ENCODE measurements at places on chromosomes 3 and 15.

DNA sequence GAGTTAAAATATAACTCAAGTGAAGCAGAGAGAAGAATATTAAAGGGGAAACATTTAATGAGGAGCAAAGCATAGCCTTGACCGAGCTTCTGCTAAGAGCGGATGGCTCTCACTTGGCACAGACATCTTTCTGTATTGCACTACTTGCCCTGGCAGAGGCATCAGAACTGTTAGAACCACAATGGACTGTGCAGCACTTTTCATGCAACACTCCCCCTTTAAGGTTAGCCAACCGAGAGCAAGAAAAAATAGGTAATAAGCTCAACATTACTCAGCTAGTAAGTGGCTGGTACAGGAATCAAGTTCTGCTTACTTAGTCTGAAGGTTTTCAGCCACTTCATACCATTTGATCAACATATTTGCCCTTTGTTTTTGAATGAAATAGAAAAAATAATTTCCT, 33.7 kb downstream of the CRTC3 start:
- DNase-seq, result no peak

- DNase-seq, result no peak
These were observed 13.5 kb downstream of the KBTBD8 start for GRCh38 chr3:67011414-67012131.

- no peak for DNase-seq
These were observed 1.1 kb upstream of the NPHP3 start for GRCh38 chr3:132723024-132723950.

GRCh38 chr3:31873254-31873820, 107.7 kb downstream of the OSBPL10 start:
- no peak for DNase-seq

GRCh38 chr3:101988596-101988995, 139.3 kb downstream of the NFKBIZ start:
- DNase-seq, result no peak

DNA sequence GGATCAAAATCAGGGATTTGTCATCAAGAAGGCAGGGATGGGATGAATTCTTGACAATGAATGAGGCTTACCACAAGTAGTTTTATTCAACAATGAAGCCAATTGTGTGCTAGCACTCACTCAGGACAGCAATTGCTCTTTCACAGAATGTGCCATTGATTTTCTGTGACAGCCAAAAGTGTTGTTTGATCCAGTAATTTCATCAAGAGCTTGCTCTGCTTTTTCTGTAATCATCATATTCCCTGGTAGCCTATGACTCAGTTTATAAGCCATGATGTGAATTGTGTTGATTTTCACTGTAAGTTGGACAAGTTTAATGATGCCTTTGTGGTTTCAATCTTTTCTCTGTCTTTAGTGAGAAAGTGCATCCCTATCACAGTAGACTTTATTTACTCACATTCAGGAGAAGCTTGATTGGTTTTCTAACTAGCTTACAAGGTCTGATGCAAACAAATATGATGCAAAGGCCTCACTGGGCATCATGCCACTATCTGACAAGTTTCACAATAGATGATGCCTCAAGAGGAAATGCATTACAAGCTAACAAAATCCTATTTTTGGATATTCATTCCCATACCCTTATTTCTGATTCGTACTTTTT, 13.6 kb upstream of the CSRNP1 start:
- no peak for DNase-seq

GRCh38 chr3:32595323-32595722, 24.7 kb upstream of the DYNC1LI1 start:
- no peak for DNase-seq

DNA sequence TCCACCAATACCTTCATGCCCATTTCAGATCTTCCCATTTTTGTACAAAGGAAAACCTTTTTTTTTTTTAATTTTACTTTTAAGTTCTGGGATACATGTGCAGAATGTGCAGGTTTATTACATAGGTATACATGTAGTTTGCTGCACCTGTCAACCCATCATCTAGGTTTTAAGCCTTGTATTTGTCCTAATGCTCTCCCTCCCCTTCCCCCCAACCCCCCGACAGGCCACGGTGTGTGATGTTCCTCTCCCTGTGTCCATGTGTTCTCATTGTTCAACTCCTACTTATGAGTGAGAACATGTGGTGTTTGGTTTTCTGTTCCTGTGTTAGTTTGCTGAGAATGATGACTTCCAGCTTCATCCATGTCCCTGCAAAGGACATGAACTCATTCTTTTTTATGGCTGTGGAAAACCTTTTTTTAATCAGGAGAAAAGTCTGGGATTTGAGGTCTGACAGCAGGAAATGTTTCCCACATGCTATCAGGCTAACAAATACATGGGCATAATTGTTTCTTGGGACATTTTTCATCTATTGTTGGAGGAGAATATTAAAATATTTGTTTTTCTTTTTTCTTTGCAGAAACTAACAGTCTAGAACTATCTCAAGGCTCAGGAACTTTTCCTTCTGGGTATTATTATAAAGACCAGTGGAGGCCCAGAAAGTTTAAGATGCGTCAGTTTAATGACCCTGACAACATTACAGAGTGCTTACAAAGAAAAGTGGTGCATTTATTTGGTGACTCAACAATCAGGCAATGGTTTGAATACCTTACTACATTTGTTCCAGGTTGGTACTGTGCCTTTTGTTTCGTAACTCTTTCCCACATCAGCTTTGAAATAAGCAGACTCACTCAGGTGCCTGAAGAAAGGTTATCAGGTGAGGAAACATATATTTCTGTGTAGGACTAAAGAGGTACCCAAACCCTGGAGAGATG, 32.8 kb upstream of the NFKBIZ start:
- no peak for DNase-seq

DNA sequence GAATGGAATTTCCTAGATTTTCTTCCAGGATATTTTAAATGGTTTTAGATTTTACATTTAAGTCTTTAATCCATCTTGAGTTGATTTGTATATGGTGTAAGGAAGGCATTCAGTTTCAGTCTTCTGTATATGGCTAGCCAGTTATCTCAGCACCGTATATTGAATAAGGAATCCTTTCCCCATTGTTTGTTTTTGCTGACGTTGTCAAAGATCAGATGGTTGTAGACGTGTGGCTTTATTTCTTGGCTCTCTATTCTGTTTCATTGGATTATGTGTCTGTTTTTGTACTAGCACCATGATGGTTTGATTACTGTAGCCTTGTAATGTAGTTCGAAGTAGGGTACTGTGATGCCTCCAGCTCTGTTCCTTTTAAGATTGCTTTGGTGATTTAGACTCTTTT, 325.7 kb upstream of the EPHA6 start:
- no peak for DNase-seq

GRCh38 chr3:168422843-168423242, 327.1 kb upstream of the GOLIM4 start:
- DNase-seq, result no peak

- no peak for DNase-seq
These were observed 5.0 kb upstream of the MYL3 start for GRCh38 chr3:46868287-46868686.

GRCh38 chr15:86526938-86527690, 447.4 kb downstream of the AGBL1 start:
- no peak for DNase-seq

GRCh38 chr3:125072301-125072700, 16.5 kb upstream of the HEG1 start:
- no peak for DNase-seq

DNA sequence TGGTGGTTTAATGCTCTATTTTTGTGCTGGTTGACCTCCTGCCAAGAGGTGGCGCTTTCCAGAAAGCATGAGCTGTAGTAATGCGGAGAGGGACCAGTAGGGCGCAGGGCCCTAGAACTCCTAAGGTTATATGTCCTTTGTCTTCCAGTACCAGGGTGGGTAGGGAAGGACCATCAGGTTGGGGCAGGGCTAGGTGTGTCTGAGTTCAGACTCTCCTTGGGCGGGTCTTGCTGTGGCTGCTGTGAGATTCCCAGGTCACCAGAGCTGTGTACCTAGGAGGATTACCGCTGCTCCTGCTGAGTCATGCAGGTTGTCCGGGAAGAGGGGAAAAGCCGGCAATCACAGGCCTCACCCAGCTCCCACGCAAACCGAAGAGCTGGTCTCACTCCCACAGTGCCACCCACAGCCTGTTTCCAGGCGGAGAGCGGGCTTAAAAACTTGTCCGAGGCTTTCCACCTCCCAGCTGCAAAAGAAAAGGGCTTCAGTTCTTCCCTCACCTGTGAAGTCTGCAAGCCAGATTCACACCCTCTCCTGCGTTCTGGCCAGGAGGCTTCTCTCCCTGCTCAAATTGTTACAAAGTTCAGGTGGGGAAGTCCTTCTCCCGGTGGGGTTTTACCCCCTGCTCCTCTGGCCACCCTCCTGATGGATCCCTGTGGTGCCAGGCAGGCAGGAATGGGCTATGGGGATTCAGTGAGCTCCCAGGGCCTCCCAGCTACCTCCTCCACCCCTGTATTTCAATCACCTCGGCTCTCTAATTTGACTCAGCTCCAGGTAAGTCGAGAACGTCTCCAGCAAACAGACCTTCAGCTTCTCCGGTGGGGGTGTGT, 37.7 kb upstream of the BCHE start:
- no peak for DNase-seq

DNA sequence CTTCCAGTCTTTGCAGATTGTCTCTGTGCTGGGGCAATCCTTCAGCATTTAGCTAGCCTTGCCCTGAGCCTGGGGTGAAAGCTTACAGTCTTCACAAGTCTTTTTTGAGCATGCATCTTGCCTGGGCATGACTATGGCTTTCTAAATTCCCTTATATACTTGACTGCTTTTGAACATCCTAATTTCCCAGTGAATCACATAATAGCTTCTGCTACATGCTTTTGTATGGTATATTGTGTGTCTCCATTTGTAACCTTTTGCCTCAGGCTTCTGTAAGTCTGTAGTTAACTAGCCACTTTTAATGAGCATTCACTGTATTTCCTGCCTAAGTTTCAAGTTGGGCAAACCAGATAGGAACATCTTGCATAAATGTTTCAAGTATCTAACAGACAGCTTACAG, 76.8 kb downstream of the CHCHD4 start:
- no peak for DNase-seq

DNA sequence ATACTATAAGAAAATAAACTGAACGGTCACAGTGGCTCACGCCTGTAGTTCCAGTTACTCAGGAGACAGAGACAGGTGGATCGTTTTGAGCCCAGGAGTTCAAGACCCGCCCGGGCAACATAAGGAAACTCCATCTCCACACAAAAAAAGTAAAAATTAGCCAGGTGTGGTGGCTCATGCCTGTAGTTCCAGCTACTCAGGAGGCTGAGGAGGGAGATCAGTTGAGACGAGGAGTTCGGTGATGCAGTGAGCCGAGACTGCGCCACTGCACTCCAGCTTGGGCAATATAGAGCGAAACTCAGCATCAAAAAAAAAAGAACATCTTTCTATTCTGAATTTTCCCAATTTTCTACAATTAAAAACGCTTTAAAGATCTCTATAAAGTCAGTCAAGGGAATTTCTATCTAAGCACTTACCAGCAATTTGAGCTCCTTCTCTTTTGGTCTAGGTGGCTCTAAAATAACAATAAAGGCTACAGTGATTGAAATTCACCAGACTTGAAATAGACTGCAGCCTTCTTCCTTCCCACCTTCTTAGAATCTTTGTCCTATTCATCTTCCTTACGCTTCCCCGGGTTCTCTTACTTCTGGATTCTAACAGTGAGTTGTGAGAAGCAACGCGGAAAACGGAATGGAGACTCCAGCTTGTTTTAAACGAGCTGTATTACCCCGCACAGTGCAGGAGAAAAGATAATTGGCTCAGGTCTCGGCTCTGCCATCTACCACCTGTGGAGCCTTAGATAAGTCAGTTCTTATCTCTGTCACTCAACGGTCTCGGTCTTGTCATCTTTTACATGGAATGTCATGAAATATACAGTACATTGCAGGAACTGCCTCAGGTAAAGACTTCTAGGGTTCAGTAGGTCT, 812 bp upstream of the SEC62 start:
- DNase-seq, result no peak

GRCh38 chr3:126849768-126850167, 133.1 kb upstream of the PLXNA1 start:
- no peak for DNase-seq

GRCh38 chr3:153553605-153553945, 391.5 kb downstream of the RAP2B start:
- no peak for DNase-seq

DNA sequence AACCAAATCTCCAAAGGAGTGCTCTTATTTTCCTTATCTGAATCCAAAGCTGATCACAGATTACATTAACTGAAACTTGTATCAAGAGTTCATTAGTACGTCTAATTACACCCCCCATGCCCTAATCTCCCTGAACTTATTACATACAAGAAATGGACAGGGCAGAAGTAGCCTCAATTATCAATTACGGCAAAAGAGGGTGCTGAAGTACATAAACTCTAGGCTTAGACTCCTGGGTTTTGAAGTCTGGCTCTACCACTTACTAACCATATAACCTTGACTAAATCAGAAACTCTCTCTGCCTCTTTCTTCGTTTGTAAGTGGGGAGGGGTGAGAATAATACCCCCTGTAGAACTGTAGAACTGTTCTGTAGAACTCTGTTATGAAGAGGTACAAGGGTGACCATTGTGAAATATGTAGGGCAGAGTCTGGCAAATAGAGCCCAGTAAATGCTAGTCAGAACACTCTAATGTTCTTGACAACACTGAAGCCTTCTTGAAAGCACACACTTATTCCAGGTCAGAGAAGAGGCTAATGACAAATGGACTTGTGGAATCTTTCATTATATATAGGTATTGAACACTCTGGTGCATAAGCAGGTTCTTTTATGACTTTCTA, 19.6 kb upstream of the OR5K4 start:
- no peak for DNase-seq

DNA sequence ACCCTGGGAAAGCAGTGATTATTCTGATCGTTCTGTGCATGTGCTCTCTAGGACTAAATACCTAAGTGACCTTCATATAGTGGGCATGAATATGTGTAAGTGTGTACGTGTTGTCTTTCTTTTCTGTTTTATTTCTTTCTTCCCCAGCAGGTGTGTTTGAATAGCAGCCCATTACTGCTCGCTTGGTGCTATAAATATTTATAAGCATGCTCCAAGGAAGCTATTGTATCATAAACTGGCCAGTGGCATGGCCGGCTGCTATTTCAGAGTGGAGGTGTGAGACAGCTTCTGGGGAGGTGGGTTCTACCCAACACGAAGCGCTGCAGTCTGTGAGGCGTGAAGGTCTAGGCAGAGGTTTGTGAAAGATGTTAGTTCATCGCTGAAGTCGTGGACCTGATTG, 641.8 kb downstream of the NTRK3 start:
- DNase-seq, result no peak

- DNase-seq, result no peak
These were observed 23.7 kb upstream of the FURIN start for GRCh38 chr15:90844696-90845095.

DNA sequence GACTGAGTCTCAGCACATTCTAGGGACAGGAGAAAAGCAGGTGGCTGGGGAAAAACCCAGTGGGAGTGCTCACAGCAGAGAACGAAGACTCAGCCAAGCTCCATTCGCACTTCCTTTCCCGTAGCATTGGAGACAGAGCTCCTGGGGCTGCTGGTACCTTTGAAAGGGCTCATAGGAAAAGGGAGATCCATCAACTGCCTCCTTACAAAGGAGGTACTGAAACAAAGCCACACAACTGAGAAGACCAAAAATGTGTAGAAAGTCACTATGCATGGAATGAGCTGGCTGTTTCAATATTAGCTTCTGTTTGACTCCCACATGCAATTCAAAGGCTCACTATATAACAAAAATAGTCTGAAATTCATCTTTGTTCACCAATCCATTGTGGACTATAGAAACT, 16.9 kb downstream of the STIMATE start:
- no peak for DNase-seq

GRCh38 chr15:73630921-73631362, 2.2 kb downstream of the NPTN start:
- no peak for DNase-seq

GRCh38 chr3:143002727-143003126, 1.4 kb downstream of the U2SURP start:
- DNase-seq, result no peak

Data from activated CD4-positive, alpha-beta T cell treated with anti-CD3 and anti-CD28 coated beads, Interleukin-2, amount 50 U/mL, for 1 hour (primary cell).